ENCODE measurements at places on chromosomes 6 and 20.

GRCh38 chr20:50735813-50736212 lies 4.4 kb downstream of the PARD6B start:
- no peak for DNase-seq

- DNase-seq, result no peak
Observed at GRCh38 chr20:10225439-10226060, 6.9 kb downstream of the SNAP25 start.

DNA sequence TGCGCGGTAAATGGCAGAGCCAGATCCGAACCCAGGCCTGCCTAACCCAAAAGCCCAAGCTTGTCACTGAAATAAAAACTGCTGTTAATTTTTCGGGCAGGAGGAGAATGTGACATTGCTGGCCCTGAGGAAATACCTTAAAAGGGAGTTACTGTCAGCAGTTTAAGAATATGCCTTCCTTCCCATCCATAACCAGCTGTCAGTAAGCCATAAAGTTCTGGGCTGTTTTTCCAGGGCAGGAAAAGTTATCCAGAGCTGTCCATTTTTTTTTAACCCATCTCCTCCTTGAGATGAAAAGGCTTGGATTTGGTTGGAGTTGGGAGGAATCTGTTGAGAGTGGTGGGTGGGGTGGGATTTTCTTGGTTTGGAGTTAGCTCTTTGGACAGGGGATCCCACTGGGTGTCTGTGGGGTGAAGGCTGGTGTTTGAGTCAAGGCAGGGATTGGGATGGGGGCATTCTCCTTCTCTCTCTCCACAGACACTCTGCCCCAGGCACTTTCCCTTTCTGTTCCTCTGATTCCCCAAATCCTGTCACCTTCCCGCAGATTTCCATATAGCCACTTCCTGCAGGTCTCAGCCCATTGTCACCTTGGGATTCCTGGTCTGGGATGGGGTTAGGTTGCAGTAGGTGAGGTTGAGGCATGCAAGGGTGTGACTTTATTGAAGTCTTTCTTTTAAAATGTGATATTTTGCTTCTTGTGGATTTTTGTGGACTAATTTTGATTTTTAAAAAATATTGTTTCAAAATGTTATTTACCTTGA lies 4.3 kb upstream of the KCNG1 start:
- no peak for DNase-seq

DNA sequence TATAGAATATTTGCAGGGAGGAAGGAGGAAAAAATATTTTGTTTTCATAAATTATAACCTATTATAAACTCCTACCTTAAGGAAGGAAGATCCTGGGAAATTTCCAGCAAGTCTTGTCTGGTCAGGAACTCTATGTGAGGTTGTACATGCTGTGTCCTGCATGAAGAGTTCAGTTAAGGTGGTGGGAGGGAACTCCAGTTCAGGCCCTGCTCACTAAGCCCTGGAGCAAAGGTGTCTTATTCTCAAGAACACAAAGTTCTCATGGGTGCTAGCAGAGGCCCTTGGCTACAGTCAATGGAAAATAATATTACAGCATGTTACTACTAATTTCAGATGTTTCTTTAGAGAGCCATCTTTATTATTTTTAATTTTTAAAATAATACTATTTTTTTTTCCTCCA lies 3.8 kb upstream of the OGFRL1 start:
- DNase-seq, result no peak
